ENCODE measurements at places on chromosomes 6 and 20.

DNA sequence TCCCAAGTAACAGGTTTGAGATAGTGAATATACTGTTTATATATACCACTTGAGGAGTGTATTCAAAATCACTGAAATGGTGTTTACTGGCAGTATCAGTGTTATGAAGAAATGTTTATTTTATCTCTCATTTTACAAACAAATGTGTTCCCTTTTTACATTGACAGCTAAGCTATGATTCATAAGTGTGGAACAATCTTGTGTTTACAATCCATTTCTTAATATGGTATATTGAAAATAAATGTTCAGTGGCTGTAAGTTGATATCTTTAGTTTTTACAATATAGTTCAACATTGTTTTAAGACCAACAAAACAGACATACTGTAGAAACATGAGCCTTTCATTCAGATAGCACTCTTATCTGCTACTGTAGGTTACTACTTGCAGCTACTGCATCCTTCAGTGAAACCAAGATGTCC lies 14.3 kb downstream of the PHF3 start:
- DNase-seq: no peak

DNA sequence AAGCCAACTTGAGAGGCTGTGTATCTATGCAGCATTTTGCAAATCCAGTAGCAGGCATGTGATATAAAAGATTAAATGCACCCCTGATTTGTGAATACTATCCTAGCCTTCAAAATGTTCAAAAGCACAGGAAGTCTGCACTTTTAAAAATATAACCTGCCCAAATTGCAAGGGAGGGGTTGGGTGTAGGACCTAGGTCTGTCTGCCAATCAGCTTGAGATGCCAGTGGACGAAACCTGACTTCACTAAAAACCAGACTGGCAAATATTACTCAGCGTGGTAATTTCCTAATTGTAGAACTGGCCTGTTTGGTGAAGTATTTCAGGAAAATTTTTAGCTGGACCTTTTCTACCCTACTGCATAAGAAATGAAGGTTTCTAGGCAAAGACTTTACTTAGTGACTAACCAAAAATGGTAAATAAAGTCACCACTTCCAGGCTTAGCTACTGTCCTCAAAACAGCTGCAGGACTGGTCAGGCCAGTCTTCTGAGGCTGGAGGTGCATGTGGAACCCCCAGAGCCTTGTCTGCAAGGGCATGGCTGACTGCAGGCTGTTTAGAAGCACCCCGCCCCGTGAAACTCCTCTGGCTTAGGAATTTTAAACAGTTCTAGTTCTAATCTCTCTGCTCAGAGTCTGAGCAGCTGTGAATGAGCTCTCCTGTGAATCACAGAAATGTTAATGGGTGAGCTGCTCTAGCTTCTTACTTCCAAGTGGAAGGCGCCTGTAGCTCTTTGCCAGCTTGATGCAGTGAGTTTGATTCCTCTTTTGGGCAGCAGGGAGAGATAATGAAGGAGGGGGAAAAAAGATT lies 104.4 kb upstream of the ESR1 start:
- DNase-seq: no peak

DNA sequence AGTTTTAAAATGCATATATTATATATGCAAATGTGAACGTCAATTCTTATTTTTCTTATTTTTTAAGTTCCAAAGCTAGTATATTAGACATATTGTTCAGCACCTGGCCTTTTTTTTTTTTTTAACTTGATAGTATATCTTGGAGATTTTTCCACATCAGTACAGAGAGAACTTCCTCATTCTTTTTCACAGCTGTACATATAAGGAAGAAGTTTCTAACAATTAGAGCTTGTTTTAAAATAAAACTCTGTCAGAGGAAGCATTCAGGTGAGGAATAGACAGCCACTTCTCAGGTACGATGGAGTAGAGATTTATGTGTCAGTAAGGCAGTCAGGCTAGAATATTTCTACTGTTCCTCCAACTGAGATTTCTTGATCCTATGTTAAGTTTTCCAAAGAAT lies 233.1 kb upstream of the SUPT3H start:
- DNase-seq: no peak

DNA sequence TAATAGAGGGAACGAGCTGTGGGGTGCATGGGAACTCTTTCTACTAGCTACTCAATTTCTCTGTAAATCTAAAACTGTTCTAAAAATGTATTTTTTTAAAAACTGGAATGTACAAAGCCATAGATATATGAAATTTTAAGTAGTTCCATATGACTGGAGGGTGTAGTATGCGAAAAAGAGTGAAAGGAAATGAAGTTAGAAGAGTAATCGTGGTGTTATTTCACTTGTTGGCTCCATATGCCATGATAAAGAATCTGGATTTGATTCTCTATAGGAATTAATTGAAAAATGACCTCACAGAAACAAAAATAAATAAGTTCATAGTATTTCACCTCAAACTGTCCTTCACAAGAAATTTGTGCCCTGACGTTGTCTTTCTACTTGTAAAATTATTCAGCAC lies 500.2 kb downstream of the TENT5A start:
- no peak for DNase-seq

DNA sequence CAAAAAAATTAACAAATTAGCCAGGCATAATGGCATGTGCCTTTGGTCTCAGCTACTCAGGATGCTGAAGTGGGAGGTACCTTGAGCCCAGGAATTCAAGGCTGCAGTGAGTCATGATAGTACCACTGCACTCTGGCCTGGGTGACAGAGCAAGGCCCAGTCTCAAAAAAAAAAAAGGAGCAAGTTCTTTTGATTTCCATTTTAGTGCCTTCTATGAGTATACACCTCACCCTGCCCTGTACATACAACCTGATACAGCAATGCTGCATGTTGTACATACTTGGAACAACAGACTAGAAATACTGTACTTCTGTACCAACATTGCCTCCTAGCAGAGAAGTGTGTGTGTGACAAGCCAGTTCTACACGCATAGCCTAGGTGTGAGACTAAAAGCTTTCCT lies 97.3 kb upstream of the CARMIL1 start:
- DNase-seq: no peak

Data from kidney epithelial cell (primary cell).